ENCODE measurements at places on chromosomes 6 and 20. TPM values are rescaled to one million over a fixed set of nuclear protein-coding genes. Genes with fewer than 3 reads are reported as not detected.

The DEFB127 gene
- not detected for total RNA-seq

The DYNLT2 gene
- 0.83 TPM for total RNA-seq

The PTK7 gene
- total RNA-seq = 257 TPM

The LY6G6D gene
- total RNA-seq = not detected

The KCNK17 gene
- total RNA-seq = not detected

The TCF15 gene
- not detected for total RNA-seq

The SLPI gene
- not detected for total RNA-seq

The HLA-DPB1 gene
- 2.4 TPM for total RNA-seq

The ELOVL2 gene
- total RNA-seq = 0.89 TPM

The CTAGE9 gene
- not detected for total RNA-seq

All from smooth muscle cell of the umbilical artery (primary cell).